NCI-H2081 treated with DMSO at 0.1 percent for 48 hours (cell line): ENCODE measurements at places on chromosomes 13 and 19.
A peak's percentile ranks its signal among the peaks of the same experiment; 100 is the strongest.

DNA sequence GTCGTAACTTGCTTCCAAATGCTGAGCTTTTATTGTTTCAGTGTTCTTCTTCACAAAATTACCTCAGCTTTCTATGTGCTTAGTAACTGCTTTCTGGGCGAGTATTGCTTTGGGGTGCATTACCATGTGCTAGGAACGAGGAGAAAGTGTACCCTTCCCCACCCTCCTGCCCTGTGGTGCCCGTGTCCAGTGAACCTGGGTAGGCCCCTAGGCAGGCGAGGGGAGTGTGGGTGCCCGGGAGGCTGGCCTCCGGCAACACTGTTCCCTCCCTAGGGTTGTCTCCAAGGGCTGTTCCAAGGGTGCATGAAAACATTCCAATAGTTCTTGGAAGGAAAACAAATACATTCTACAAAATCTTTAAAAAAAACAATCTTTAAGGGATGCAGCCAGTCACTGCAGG, 216.5 kb upstream of the SOX1 start:
- no peak for DNase-seq

- no peak for DNase-seq
Measured at GRCh38 chr19:13063461-13064091, 39.1 kb downstream of the LYL1 start.

- no peak for DNase-seq
Measured at GRCh38 chr13:44818428-44818827, 170.8 kb downstream of the NUFIP1 start.

GRCh38 chr19:46537136-46538097, 41.8 kb upstream of the PNMA8B start:
- DNase-seq, result no peak

GRCh38 chr13:98507282-98507797, 69.6 kb downstream of the STK24 start:
- DNase-seq, result no peak

GRCh38 chr19:29806098-29806866, 5.5 kb upstream of the CCNE1 start:
- no peak for DNase-seq

- no peak for DNase-seq
Measured at GRCh38 chr13:87557788-87558187, 113.4 kb upstream of the SLITRK5 start.

- DNase-seq, result no peak
Measured at GRCh38 chr19:19111136-19111835, 27.0 kb downstream of the TMEM161A start.

DNA sequence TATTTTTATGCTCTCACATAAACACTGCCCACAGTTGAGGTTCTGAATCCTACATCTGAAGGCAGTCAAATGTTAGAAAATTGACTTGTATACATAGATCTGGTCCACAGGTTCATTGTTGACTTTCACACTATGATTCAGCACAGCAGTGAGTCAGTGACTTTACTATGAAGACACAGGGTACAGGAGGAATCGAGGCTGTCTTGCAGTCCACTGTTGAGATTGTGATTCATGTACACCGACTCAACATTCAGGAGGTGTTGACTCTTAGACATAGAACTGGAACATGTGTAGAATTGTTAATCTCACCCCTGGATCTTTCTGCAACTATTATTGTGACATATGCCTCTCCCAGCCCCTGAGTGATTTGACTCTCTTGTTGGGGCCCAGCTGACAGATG, 74.3 kb upstream of the ZNF43 start:
- no peak for DNase-seq

DNA sequence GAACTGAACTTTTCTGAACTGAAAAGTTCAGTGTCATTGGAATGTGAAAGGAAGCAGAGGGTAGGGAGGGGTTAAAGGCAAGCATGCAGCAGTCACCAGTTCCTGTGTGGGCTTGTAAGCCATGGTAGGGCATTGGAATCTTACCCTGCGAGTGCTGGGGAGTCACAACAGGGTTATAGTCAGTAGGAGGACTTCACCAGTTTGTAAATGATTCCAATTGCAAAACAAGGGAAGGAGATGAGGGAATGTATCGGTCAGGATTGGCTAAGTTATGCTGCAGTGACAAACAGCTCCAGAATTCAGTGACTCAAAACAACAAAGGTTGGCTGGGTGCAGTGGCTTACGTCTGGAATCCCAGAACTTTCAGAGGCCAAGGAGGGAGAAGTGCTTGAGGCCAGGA, 12.8 kb downstream of the LYPD3 start:
- no peak for DNase-seq

DNA sequence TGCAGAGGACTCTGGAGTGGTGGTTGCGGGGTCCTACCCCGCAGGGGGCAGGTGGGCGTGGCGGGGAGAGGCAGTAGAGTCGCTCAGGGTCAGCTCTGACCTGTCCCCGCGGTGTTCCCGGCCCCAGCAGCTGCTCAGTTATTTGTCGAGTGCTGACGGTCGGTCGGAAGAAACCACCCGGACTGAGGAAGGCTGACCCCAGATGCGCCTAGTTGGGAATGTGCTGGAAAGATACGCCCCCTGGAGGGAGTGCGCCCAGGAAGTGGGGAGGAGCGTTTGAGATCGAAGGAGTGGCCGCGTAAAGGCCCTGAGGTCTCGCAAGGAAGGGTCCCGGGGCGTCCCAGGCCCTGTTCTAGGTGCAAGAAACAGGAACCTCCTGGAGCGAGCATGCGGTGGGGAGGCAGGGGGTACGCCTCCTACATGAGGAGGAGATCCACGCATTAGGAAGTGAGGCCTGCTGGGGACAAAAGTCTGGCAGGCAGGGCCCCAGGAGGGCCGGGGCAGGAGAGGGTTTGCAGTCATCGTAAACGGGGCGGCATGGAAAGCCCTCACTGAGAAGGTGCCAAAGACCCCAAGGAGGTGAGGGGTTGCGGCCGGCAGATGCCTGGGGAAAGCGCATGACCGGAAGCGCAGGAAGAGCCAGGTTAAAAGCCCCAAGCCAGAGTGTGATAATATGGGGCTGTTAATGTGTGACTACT, 9.2 kb downstream of the CCDC8 start:
- no peak for DNase-seq

DNA sequence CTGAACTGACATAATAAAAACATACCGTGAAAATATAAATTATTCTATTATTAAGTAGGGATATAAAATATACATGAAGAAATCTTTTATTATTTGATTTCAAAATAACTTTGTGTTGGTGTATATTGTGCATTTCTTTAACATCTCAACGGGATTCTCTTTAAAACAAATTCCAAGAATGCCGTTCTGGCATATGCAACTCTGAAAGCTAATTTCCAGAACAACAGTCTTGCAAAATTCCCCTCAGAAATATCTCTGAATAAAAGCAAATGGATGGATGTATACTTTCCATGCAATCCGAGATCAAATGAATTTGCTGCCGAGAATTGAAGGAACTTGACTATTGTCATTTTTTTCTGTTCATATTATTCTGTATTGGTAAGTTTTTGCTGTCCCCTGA, 1579.8 kb downstream of the PCDH9 start:
- no peak for DNase-seq

DNA sequence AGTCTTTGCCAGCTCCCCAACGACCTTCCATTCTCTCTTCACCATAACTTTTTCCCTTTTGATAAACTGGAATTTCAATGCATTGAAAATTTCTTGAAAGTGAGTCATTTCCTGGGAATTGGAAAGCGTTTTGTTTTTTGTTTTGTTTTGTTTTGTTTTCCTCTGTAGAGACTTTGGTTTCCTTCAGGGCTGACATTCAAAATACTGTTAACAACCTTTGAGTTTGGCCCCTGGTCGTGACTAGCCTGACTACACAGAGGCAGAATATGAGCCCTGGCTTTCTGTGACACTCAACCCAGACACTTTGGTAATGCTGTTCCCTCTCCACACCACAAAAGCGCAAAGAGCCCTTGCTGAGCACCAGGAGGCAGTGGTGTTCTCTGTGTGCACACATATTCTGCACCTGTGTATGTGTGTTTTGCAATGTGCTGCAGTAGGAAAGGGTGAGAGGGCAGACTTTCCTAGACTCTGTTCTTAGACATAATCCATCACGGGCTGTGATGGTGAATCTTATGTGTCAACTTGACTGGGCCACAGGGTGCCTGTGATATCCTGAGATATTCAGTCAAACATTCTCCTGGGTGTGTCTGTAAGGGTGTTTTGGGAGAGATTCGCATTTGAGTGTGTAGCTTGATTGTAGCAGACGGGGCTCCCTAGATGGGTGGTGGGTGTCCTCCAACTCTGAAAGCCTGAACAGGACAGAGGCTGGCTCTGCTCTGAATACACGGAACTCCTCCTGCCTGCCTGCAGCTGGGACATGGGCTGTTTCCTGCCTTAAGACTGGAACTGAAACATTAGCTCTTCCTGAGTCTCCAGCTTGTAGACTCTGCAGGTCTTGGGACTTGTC, 29.5 kb upstream of the ANKRD10 start:
- DNase-seq, result no peak

GRCh38 chr19:1313695-1314613, 28.3 kb downstream of the EFNA2 start:
- no peak for DNase-seq

DNA sequence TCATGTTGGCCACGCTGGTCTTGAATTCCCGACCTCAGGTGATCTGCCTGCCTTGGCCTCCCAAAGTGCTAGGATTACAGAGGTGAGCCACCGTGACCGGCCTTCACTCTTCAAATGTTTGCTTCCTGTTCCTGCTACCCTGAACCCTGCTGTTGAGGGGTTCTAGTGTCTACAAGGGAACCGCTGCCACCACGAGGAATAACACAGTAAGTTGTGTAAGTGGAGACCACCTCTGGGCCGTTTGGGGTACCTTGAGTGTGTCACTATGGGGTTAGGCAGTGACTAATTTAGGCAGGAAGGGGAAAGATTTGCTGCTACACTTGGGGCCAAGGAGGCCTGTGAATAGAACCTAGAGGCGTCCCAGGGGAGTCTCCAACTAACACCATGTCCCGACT, 2.2 kb upstream of the MYADM start:
- DNase-seq, result no peak

GRCh38 chr13:85728811-85729210, 70.4 kb downstream of the SLITRK6 start:
- no peak for DNase-seq

DNA sequence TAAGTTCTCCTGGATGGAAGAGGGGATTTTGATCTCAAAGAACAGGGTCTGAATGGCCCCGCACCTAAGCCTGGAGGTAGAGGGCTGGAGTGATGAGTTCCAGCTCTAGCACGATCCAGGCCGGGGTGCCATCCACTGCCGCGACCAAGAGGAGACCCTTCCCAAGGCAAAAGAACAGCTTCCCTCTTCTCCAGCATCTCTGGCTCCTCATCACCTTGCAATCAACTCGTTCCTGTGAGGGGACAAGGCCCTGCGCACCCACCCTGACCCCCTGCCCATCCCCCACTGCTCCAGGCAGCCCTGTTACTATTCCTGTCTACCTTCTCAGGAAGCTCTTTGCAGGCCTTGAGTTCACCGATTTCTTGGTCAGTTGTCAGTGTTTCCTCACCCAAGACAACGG, 17.8 kb downstream of the COL4A1 start:
- DNase-seq, result no peak

DNA sequence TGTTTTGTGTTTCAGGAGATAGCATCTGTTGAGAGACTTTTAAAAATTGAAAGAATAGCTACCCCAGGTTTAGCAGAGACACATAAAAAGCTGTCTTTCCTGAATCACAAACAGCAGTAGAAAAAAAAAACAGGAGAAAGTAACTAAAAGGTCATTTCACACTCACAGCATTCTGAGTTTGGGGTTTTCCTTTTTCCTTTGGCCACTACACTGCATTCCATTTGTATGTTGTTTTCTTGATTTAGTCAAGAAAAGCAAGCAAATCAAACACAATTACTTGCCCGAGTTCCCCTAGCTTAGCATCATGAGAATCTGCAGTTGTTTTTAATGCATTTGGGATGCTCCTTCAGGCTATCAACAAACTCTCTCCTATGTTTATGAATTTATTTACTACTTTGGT, 161.0 kb downstream of the KCTD12 start:
- no peak for DNase-seq

GRCh38 chr13:39510316-39510695, 92.7 kb downstream of the LHFPL6 start:
- peak; percentile 91 for DNase-seq

- no peak for DNase-seq
Measured at GRCh38 chr13:67366533-67366932, 136.4 kb upstream of the PCDH9 start.

- no peak for DNase-seq
Measured at GRCh38 chr13:48000559-48001113, 437 bp downstream of the SUCLA2 start.

DNA sequence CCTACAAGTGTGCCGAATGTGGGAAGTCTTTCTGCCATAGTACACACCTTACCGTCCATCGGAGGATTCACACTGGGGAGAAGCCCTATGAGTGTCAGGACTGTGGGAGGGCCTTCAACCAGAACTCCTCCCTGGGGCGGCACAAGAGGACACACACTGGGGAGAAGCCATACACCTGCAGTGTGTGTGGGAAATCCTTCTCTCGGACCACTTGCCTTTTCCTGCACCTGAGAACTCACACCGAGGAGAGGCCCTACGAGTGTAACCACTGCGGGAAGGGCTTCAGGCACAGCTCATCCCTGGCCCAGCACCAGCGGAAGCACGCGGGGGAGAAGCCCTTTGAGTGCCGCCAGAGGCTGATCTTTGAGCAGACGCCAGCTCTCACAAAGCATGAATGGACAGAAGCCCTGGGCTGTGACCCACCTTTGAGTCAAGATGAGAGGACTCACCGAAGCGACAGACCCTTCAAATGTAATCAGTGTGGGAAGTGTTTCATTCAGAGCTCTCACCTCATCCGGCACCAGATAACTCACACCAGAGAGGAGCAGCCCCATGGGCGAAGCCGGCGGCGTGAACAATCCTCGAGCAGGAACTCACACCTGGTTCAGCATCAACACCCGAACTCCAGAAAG, 10.3 kb upstream of the ERVK3-1 start:
- no peak for DNase-seq

DNA sequence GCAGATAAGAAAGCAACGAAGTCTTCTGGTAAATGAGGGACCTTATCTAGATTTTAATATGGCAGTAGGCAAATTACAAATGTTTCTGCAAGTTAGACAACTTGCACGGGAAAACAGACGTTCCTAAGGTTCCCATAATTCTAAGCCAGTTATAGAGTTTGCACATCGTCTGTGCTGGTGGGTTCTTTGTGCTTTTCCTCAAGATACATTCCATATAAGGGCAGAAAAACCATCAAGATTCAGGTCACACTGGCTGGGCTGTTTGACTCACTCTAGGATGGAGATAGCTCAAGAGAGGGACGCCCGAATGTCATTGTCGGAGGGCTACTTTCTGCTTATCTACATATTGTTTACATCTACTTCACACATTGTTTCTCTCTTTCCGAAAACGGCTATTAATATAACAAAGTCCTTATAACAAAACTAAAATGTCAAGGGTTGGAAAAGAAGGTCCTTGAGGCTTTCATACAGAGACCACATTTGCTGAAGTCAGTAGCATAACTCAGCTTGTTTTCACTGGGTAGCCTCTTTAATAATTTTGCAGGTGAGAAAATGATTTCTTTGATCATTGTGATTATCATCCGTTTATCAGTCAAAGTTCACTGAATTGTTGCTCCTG, 44.4 kb downstream of the SOX1 start:
- DNase-seq, result no peak

DNA sequence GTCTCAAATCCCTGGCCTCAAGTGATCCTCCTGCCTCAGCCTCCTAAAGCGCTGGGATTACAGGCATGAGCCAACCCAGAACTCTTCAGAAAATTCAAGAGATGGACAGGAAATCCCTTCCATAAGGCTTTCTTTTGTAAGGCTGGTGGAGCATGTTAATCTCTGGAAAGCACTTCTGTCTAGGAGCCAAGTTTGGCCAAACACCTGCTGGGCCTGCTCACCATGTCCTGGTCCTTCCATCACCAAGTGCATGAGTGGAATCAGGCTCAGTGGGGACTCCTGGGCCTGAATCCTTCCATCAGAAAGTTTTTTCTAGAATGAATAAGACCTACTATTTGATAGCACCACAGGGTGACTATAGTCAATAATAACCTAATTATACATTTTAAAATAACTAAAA, 148.0 kb downstream of the DCLK1 start:
- no peak for DNase-seq
